ENCODE measurements at places on chromosomes 13 and 19.

- peak; percentile 86 for DNase-seq
Measured at GRCh38 chr19:47240996-47241918, 10.3 kb upstream of the BBC3 start.

GRCh38 chr19:7783991-7784423 is 21.0 kb downstream of the CLEC4M start:
- no peak for DNase-seq

DNA sequence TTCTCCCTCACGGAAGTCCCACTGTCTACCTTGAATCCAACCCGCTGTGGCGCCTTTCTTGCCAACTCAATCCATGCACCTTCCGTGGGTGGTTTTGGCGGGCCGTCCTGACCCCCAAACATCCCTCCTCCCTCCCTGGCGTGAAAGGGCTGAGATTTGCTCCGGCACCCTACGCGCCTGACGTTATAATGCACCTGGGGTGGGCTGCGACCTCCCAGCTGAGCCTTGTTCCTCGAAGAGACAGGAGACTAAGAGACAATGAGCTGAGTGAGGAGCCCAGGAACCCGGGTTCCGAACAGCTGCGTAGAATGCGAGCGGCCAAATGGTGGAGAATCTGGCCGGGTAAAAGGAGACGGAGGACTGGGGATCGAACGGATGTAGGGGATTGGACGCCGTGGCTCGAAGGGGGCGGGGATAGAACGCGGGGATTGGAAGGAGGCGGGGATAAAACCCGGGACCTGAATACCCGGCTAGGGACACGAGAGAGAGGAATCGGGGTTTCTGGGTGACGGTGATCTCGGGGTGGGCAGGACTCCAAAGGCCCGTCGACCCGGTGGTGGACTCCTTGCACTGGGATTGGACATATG is at the start of gene CPT1C:
Gene CPT1C (plus strand): TSS at position 461 of the 587 bp plus-strand sequence. CDS start 1,137 bp downstream, outside the sequence.
- no peak for DNase-seq

DNA sequence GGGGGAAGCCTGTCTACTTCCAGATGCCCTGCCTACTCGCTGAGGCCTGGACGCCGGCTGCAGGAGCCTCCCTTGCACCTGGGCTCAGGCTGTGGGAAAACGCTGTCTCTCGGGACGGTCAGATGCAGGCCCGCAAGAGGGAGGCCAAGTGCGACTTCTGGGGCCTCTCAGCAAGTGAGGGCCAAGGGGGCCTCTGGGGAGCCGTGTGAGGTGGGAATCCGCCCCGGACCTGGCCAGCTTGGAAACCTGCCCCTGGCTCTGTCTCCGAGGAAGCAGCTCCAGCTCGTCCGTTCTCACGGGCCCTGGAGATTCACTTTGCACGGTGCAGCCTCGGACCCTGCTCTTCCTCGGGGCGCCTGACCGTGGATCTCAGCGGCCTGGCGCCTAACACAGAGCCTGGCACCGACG is 11.4 kb upstream of the CRTC1 start:
- DNase-seq, result no peak

- no peak for DNase-seq
Measured at GRCh38 chr19:49637821-49638738, 1.9 kb downstream of the RRAS start.

DNA sequence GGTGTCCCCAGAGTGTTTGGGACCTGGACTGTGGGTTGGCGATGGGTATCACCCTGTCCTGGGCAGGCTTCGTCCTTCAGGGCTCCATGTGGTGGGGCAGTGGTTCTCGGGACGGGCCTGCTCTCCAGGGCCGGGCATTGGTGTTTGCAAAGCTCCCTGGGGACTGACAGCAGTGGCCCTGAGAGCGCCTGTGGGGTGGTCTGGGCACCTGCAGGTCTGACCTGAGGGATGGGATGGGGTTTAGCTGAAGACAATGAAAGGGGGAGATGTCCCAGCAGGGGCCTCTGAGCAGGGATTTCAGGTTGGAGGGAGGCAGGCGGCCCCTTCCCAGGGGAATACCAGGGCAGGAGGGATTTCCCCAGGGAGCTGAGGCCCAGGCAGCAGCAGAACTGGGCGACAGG is 68.3 kb upstream of the MCF2L start:
- DNase-seq, result no peak

DNA sequence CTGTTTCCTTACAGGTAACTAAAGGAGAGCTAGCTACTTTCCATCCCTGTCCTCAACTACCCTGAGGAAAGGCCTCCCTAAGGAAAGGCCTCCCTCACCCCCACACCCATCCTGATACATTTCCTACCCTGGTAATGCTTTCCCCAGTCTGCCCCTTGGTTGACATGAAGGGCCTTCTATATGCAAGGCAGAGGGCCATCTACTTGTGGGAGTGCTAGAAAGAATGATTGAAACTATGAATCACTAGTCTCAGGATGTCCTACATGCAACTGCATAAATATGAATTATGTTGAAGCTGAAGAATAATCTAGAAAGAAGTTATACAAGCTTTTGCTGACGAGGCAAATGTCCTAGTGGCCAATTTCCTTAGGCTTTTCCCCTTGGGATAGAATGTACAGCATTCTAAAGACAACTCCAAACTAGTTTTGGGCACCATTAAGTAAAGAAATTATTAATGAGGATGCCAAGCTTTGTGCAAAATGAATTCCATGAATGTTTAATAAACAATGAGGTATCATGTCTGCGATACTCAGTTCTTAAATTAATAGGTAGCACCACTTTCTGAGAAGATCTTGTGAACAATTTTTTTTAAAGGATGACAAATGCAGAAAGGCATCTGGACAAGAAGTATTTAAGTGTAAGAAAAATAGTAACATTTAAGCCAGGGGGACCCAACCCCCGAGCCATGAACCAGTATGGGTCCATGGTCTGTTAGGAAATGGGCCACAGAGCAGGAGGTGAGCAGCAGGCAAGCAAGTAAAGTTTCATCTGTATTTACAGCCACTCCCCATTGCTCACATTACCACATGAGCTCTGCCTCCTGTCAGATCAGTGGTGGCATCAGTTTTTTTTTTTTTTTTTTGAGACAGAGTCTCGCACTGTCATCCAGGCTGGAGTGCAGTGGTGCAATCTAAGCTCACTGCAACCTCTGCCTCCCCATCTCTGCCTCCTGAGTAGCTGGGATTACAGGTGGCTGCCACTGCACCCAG is 223.0 kb downstream of the LHFPL6 start:
- no peak for DNase-seq

DNA sequence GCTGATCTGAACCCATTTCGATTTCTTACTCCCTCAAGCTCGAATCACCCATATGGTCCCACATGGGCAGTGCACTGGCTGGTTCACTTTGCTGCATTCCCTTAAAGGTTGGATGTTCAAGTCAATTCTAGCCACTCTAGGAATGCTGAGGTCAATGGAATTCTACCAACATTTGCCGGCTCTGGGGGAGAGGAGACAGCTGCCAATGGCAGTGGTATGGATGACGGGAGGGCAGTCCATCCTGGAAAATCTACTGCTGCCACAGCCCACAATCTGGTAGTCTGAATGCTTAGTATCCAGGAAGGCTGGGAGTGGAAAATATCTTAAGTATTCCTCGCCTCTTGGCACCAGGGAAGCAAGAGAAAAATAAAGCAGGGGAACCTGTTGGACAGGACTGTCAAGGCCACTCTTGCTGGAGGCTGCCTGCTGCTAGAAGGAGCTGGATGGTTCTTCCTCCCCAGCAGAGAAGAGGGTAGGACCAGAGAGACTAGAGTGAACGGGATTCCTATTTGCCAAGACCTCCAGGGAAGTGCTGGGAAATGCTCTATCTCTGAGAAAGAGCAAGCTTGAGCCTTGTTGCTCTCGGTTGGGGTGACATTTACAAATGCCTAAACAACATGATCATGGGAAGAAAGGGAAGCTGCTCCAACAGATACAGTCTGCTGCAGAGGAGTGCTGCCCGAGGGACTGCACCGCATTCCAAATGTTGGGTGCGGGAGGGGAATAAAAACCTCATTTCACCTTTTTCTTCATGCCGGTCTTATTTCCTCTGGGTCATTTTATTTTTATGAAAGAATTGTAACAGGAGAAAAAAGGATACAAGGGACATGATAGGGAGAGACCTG is 20.7 kb upstream of the HMGB1 start:
- DNase-seq, result no peak

- DNase-seq, result no peak
Measured at GRCh38 chr19:54606891-54607784, 13.7 kb downstream of the LILRA1 start.

GRCh38 chr19:30136611-30137195 is 194.7 kb downstream of the URI1 start:
- no peak for DNase-seq

DNA sequence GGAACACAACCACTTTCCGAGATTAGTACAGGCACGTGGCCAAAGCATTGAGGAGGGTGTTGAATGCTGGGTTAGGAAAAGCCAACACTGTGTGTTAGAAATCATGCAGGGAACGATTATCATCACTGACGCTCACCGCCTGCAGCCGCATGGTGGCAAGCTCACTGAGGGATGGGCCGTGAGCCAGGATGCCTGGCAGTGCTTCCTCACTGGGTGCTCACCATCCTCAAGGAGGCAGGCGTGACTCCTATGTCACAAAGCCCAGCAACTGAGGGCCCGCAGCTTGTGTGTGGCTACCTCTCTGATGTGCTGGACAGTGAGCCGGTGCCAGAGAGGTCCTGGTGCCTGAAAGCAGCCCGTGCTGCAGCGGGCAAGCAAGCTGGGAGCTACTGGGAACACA is 30.4 kb upstream of the TIMM44 start:
- no peak for DNase-seq

- DNase-seq, result no peak
Measured at GRCh38 chr13:92143766-92144165, 745.3 kb downstream of the GPC5 start.

- DNase-seq, result no peak
Measured at GRCh38 chr19:49692147-49692506, 1.2 kb downstream of the CPT1C start.

- DNase-seq, result no peak
Measured at GRCh38 chr13:23852351-23852750, 36.8 kb downstream of the MIPEP start.

- DNase-seq, result no peak
Measured at GRCh38 chr19:12287958-12288500, 6.7 kb downstream of the ZNF44 start.

All from T-helper 1 cell (primary cell).